ENCODE measurements at places on chromosomes 12 and 14. TPM values are rescaled to one million over a fixed set of nuclear protein-coding genes. Genes with fewer than 3 reads are reported as not detected.
A peak's percentile ranks its signal among the peaks of the same experiment; 100 is the strongest.

MAP3K12 gene
- 31.5 TPM for total RNA-seq

LMNTD1 gene
- not detected for total RNA-seq

CAPRIN2 gene
- total RNA-seq, result 29.9 TPM

BICDL1 gene
- total RNA-seq, result 134 TPM

ACTN1 gene
- total RNA-seq, result 47.5 TPM

PPP4R4 gene
- total RNA-seq, result 0.15 TPM

GPD1 gene
- not detected for total RNA-seq

RNASE2 gene
- not detected for total RNA-seq

ACVRL1 gene
- not detected for total RNA-seq

SYT10 gene
- not detected for total RNA-seq

HOXC9 gene
- total RNA-seq, result not detected

SPX gene
- total RNA-seq, result 0.76 TPM

- no peaks in the 10 kb centered on the region for H3K36me3 ChIP-seq
- no peaks in the 10 kb centered on the region for H3K27me3 ChIP-seq
- H3K4me1 ChIP-seq, result no peaks in the 10 kb centered on the region
- H3K4me3 ChIP-seq, result no peak overlapping the region
These were observed 1224.9 kb upstream of the TMEM132C start for GRCh38 chr12:127041985-127042625.

- peak overlapping the region; percentile 69 for H3K27ac ChIP-seq
- H3K4me3 ChIP-seq, result no peak overlapping the region
- peak; percentile 72 for DNase-seq
- peaks cover 68% of the 10 kb centered on the region for H3K36me3 ChIP-seq
These were observed 21.7 kb downstream of the TMBIM6 start for GRCh38 chr12:49763006-49763591.

DNA sequence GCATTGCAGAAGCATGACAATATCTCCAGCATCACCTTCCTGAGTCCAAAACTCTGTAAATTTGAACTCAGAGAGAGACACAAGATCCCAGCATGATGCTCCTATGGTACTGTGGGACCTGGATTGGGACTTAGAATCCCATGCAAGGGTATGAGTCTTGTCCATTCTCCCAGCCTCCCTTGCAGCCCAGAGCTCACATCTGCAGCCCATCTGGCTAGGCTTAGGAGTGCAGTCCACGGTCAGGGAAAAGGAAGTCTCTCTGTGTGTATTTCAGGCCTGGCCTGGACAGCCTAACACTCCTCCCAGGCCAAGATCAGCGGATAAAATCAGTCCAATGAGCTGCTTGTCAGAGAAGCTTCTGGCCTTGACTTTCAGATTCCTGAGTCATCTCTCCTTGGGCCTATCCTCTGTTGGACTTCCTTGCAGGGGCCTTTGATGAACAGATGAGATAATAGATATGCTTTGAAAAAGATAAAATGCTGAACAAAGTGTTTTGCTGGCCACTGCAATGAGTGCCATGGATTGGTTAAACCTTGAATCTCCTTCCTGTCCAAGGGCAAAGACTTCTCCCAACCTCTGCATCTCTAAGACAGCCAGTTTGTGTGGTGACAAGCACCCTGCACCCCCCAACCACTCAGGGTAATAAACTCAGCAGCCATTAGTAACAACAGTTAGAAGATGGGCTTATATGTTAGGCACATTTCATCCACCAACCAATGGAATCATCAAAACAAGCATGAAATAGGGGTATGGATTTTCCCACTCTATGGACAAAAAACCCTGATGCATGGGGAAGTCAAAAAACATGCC lies 412.8 kb upstream of the TBX3 start:
- no peak for DNase-seq
- no peaks in the 10 kb centered on the region for H3K27me3 ChIP-seq
- H3K36me3 ChIP-seq, result no peaks in the 10 kb centered on the region
- H3K4me3 ChIP-seq, result no peak overlapping the region

DNA sequence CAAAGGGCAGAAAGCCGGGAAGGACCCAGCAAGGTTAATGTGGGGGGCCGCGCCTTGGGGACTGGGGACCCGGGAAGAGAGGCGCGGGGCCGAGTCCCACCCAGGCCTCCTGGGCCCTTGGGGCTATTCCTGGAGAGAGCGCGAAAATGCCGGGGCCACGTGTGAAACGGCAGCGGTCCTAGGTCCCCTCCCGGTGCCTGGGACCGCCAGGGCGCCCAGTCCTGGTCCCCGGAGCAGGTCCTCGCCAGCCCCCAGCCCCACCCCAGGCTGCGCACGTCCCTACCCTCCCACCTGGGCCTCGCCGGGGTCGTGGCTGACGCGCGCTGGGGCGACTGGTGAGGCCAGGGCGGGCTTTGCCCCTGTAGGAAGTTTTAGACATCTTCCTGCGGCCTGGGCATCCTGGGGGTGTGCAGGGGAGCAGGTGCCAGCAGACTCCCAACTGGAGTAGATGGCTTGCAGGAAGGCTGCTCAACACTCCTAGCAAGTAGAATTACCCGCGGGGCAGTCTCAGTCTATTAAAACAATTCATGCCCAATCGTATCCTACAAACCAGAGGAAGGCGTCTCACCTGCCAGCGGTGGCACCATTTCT lies 708 bp downstream of the FAR2 start:
- peaks cover 21% of the 10 kb centered on the region for H3K4me1 ChIP-seq
- H3K4me3 ChIP-seq, result peak overlapping the region; percentile 54
- peak; percentile 4 for DNase-seq
- peak overlapping the region; percentile 62 for H3K27ac ChIP-seq
- H3K36me3 ChIP-seq, result no peaks in the 10 kb centered on the region
- no peaks in the 10 kb centered on the region for H3K27me3 ChIP-seq

DNA sequence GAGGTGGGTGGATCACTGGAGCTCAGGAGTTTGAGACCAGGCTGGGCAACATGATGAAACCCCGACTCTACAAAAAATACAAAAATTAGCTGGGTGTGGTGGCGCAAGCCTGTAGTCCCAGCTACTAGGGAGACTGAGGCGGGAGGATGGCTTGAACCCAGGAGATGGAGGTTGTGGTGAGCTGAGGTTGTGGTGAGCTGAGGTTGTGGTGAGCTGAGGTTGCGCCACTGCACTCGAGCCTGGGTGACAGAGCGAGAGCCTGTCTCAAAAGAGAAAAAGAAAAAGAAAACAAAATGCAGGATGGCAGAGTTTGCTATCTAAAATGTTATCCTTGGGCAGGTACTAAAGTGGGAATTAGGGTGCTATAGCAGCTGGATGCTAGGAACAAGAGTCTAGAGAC lies 10.8 kb upstream of the GPRC5A start:
- H3K27me3 ChIP-seq, result no peaks in the 10 kb centered on the region
- no peaks in the 10 kb centered on the region for H3K36me3 ChIP-seq
- H3K4me3 ChIP-seq, result no peak overlapping the region

DNA sequence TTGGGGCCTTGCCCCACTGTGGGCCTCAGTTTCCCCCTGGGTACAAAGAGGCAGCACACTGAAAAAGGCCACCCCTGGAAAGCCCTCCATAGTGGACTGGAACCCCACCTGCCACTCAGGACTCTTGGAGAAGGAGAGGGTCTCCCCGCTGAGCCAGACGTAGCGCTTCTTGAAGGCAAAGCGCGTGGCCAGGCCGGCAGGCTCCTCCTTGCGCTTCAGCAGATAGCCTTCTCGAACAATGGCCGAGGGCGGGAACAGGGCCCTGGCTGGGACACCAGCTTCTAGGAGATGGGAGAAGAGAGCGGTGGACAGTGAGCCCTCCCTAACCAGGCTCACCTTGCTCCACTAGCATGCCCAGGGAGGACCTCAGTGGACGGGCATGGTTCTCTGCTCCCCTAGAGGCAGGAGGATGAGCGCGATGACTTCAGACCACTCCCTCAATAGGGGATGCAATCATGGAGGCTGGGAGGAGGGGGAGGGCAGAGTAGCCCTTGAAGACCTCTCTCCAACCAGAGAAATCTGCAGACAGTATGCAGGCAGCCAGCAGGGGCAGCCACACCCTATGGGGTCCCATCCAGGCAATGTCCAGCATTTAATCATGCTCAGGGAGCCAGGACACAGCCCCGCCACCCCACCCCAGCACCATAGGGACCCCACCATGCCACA lies 29.8 kb downstream of the RASAL1 start:
- no peak for DNase-seq
- no peak overlapping the region for H3K27ac ChIP-seq
- no peak overlapping the region for H3K4me3 ChIP-seq
- H3K36me3 ChIP-seq, result no peaks in the 10 kb centered on the region
- H3K27me3 ChIP-seq, result no peaks in the 10 kb centered on the region
- peaks cover 4% of the 10 kb centered on the region for H3K4me1 ChIP-seq

- no peaks in the 10 kb centered on the region for H3K36me3 ChIP-seq
- peaks cover 28% of the 10 kb centered on the region for H3K4me1 ChIP-seq
These were observed 12.5 kb upstream of the FOXN3 start for GRCh38 chr14:89429199-89430181.

GRCh38 chr14:36264107-36264506 lies 56.3 kb downstream of the MBIP start:
- H3K4me3 ChIP-seq, result no peak overlapping the region
- H3K36me3 ChIP-seq, result no peaks in the 10 kb centered on the region
- no peaks in the 10 kb centered on the region for H3K4me1 ChIP-seq
- DNase-seq, result no peak
- no peak overlapping the region for H3K27ac ChIP-seq
- H3K27me3 ChIP-seq, result peaks cover 1% of the 10 kb centered on the region

- peaks cover 3% of the 10 kb centered on the region for H3K27me3 ChIP-seq
- H3K4me3 ChIP-seq, result no peak within 1 kb of the TSS
- H3K27ac ChIP-seq, result no peak within 1 kb of the TSS
- peaks cover 24% of the 10 kb centered on the region for H3K4me1 ChIP-seq
- DNase-seq, result peak; percentile 43
- no peaks in the 10 kb centered on the region for H3K36me3 ChIP-seq
These were observed at the start of gene JAG2 for GRCh38 chr14:105168496-105168978. TSS of gene JAG2 (minus strand) at chr14:105168776. CDS start at chr14:105168420, 356 bp downstream.

DNA sequence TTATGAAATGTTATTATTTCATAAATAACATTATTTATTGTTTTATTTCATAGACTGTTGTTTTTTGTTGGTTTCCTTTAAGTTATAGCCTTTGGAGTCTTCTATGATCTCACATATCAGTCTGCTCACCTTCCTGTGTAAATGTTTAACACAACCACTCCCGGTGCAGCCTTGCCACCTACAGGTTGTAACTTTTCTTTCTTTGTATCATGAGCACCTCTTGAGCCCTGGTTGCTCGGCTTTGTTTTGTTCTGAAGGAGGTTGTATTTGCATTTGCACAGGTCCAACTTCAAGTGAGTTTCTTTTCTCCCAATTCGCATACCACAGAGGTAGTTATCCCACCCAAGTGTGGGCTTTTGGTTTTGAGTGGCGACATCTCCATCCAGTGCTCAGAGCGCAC lies 121.4 kb downstream of the SLC15A4 start:
- H3K4me1 ChIP-seq, result no peaks in the 10 kb centered on the region
- DNase-seq, result no peak
- H3K4me3 ChIP-seq, result no peak overlapping the region
- no peak overlapping the region for H3K27ac ChIP-seq

DNA sequence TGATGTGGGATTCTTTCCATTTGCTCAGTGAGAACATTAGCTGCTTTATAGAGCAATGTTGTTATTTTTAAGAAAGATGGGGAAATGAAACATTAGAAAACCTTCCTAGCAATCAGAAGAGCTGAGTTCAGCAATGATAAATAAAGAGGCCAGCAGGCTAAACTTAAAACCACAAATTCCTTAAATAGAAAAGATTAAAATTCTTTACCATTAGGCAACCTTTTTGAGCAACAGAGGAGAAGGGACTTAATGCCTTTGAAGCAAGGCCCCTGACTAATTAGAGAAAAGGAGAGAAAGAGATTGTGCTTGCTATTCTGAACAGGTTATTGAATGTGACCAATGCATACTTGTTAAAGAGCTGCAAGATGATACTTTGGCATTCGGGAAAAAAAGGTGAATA lies 160.8 kb upstream of the LMO3 start:
- no peaks in the 10 kb centered on the region for H3K27me3 ChIP-seq
- no peak overlapping the region for H3K27ac ChIP-seq
- DNase-seq, result no peak
- H3K36me3 ChIP-seq, result no peaks in the 10 kb centered on the region

DNA sequence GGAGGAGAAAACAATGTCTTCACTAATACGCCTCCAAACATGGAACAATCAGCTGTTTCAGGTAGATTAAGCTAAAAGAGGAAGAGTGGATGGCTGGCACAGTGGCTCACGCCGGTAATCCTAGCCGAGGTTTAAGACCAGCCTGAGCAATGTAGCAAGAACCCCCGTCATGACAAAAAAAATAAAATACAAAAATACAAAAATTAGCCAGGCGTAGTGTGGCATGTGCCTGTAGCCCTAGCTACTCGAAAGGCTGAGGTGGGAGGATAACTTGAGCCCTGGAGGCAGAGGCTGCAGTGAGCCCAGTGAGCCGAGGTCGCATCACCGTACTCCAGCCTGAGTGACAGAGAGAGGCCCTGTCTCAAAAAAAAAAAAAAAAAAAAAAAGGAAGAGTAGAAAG lies 1.2 kb upstream of the MED13L start:
- H3K4me3 ChIP-seq, result no peak overlapping the region
- no peaks in the 10 kb centered on the region for H3K27me3 ChIP-seq
- DNase-seq, result no peak
- H3K27ac ChIP-seq, result no peak overlapping the region
- no peaks in the 10 kb centered on the region for H3K36me3 ChIP-seq

GRCh38 chr12:75717902-75718301 lies 206.5 kb upstream of the KRR1 start:
- H3K4me3 ChIP-seq, result no peak overlapping the region
- H3K4me1 ChIP-seq, result peaks cover 12% of the 10 kb centered on the region
- DNase-seq, result no peak

DNA sequence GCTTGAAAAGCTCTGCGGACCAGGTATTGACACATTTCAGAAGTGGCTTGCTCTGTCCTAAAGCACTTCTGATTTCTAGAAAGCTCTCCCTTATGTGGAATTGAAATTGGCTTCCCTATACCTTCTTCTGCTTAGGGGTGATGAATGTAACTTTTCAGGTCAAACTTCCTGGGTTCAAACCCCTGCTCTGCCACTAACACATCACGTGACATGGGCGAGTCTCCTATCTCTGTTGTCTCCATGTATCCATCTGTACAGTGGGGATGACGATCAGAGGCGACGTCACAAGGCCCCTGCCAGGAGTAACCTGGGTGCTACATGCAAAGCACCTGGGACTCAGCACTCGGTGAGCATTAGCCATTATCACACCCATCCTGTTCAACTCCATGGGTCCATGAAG lies 73.7 kb upstream of the PIWIL1 start:
- H3K27ac ChIP-seq, result no peak overlapping the region
- H3K27me3 ChIP-seq, result no peaks in the 10 kb centered on the region
- DNase-seq, result no peak
- H3K4me3 ChIP-seq, result no peak overlapping the region

DNA sequence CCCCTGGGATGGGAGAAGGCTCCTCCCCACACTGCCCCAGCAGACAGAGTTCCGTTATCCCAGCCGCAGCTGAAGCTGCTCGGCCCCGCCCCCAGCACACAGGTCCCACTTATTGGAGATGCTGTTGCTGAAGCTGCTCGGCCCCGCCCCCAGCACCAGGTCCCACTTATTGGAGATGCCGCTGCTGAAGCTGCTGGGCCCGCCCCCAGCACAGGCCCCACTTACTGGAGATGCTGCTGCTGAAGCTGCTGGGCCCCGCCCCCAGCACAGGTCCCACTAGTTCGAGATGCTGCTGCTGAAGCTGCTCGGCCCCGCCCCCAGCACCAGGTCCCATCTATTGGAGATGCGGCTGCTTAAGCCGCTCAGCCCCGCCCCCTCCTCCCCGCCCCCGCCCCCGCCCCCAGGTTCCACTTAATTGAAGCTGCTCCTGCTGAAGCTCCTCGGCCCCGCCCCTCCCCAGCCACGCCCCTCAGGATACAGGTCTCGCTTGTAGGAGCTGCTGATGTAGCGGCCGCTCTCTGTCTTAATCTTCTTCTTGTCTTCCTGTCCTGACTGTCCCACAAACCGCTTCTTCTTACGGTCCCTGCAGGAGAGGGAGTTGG lies 12.0 kb downstream of the CFAP73 start:
- H3K4me1 ChIP-seq, result no peaks in the 10 kb centered on the region
- peaks cover 74% of the 10 kb centered on the region for H3K36me3 ChIP-seq
- no peaks in the 10 kb centered on the region for H3K27me3 ChIP-seq

Measured in CD4-positive, CD25-positive, alpha-beta regulatory T cell (primary cell).